NCI-H69 (cell line): ENCODE measurements at places on chromosomes 12 and 14.

GRCh38 chr14:106522990-106523389, 996.6 kb downstream of the TMEM121 start:
- DNase-seq = no peak

DNA sequence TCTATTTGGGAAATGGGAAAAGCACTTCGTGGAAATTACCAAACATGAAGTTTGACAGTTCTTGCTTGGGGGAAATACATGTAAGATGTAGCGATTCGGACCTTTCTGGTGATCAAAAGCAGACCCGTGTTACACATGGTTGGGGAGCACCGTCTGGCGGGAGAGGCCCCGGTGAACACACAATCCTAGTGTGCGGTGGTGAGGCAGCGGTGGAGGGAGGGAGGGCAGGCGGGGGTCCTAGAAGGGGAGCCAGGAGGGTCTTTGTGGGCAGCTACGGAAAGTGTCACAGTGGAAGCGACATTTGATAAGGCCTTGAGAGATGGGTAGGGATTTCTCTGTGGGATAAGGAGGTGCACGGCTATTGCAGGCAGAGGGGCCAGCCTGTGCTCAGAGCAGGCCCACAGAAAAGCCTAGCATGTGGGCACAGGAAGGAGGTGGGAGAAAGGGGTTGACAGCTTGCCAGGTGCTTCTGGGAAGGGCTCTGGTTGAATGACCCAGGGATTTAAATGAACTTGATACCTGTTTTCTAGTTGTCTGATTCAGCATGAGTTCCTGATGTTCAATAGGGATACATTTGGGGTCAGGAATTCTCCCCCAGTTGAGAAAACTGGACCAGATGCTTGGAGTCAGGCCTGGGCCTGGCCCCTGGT, 7.2 kb downstream of the MVK start:
- DNase-seq = peak; percentile 42

GRCh38 chr14:69242311-69243224, 17.4 kb upstream of the GALNT16 start:
- peak; percentile 67 for DNase-seq

- DNase-seq = no peak
These were observed 121.0 kb downstream of the SCARB1 start for GRCh38 chr12:124742678-124743077.

GRCh38 chr14:56730538-56731145, 79.6 kb downstream of the OTX2 start:
- DNase-seq = no peak

DNA sequence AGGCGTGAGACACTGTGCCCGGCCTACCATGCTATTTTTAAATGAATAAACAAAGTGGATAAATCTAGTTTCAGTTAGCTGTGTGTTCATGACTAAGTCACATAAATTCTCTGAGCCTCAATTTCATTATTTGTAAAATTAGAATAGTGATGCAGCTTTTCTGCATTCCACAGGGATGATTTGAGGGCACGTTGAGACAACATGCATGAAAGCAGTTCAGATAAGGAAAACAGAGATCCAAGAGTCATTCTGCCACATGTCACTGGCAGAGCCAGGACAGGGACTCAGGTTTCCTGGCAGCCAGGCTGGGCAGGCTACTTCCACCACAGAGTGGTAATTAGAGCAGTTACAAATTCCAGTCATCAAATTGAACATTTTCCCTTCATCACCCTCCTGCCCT, 2.9 kb upstream of the PPP4R4 start:
- DNase-seq = peak; percentile 73

- no peak for DNase-seq
These were observed 101.5 kb downstream of the GPR135 start for GRCh38 chr14:59363531-59364226.

DNA sequence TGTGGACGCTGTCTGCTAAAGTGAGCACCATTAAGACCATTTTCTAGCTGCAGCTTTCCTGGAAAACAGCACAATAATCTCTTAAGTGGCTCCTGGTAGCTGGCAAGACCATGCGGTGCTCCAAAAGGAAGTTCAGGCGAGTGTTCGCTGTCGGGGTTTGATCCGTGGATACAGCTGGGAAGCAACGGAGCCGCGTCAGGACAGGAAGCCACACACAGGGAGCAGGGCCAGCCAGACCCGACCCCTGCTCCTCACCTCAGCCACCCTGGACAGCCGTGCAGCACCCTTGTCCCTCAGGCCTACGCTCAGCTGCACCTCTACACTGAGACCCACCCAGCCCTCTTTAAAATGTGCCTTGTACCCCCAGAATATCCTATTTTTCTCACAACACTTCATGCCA, 19.4 kb downstream of the ZFYVE21 start:
- no peak for DNase-seq

DNA sequence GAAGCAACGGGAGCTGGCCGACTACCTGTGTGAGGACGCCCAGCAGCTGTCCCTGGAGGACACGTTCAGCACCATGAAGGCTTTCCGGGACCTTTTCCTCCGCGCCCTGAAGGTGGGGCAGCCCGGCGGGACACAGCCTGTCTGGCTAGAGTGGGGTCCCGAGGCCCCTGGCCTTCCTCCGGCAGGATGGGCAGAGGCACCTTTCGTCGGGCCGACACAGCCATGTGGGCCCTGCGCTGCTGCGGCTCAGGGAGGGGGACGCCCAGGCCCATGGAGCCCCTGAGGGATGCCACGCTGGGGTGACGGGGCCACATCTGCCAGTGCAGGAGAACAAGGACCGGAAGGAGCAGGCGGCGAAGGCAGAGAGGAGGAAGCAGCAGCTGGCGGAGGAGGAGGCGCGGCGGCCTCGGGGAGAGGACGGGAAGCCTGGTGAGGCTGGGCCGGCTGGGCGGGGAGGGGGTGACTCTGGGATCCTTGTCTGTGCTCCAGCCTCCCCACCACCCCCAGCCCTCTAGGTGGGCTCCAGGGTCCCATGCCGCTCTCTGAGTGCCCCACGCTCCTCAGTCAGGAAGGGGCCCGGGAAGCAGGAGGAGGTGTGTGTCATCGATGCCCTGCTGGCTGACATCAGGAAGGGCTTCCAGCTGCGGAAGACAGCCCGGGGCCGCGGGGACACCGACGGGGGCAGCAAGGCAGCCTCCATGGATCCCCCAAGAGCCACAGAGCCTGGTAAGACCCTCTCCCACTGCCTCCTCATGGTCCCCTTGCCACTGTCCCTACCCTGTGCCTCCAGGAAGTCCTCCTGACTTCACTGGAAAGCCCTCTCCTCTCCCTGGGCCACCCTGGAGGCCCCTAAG, 10.9 kb upstream of the ADSS1 start:
- DNase-seq = no peak

- DNase-seq = peak; percentile 94
These were observed 536 bp upstream of the TUNAR start for GRCh38 chr14:95875831-95876760.

- no peak for DNase-seq
These were observed 45.4 kb upstream of the BTG1 start for GRCh38 chr12:92191061-92191460.

DNA sequence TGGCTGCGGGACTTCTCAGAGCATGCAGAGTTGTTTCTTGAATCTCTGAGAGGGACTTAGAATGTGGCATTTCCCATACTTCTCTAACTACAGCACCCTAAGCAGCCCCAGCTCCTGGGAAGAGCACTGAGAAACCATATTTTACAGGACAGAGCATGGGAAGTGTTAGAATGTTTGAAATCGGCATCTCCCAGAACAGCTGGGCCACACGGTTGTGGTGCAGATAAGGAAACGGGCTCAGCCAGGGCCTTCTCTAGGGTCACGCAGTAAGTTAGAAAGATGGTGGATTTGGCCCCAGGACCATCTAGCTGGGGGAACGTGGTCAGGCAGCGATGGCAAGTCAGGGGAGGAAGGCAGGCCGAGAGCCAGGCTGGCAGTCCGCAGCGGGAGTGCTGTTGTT, 10.5 kb upstream of the HHIPL1 start:
- DNase-seq = no peak

GRCh38 chr12:4242595-4242994, 31.0 kb upstream of the CCND2 start:
- no peak for DNase-seq

DNA sequence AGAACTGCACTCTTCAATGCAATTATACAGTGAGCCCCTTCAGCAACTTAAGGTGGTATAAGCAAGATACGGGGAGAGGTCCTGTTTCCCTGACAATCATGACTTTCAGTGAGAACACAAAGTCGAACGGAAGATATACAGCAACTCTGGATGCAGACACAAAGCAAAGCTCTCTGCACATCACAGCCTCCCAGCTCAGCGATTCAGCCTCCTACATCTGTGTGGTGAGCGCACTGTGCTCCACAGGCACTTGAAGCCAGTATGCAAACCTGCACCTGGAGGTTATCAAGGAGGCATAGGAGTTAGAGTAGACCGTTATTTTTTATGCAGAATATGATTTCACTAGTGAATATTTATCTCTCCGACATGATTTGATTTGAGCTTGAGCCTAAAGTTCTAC, 152.2 kb upstream of the OR4E1 start:
- no peak for DNase-seq

GRCh38 chr12:127509066-127509778, 757.7 kb upstream of the TMEM132C start:
- DNase-seq = no peak

- DNase-seq = no peak
These were observed 17.5 kb downstream of the EVL start for GRCh38 chr14:100082723-100083122.

DNA sequence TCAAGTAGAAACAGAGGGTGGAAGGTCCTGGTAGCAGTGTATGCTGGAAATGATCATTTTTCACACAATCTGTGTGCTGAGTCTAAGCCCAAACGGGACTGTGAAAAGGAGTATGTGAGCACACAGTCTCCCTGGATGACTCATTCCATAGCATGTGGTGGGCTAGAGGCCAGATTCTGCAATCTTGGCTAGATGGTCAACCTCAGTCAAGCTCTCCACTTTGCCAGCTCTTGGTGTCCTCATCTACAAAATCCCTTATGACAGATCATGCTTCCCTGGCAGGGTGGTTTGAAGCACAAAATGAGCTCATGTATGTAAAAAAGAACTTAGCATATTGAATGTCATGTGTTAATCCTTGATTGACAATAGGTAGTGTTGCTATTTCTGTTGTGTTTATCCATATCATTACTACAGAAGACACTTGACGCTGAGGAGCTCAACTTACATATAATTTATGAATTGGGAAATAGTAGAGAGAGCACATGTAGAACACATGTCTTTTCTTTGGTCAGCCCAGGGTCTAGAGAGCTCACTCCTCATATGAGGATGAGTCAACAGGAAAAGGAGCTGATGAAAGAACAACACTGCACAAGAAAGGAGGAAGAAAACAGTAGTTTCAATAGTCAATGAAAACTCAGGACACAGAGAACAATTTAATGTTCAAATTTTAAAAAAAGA, 517.5 kb downstream of the BCL11B start:
- no peak for DNase-seq

DNA sequence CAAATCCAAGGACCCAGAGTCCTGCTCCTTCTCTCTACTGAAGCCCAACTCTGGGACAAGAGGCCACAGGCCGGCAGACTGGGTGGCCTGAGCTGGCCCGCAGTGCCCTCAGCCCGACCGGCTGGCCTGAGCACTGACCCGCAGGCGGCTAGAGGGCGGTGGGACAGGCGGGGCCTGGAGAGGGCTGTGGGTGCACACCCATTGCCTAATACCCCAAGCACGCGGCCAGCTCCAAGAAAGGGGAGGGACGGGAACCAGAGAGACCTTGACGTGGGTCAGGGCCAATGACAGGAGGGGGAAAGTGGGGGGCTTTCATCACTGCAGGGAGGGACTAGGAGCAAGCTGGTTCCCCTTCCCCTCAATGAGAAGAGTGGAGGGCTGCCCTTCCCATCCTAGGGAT, 2.0 kb upstream of the WNT10B start:
- DNase-seq = no peak

GRCh38 chr12:125070112-125070511, 4.9 kb downstream of the AACS start:
- DNase-seq = no peak

- no peak for DNase-seq
These were observed 104.8 kb upstream of the PLEKHG7 start for GRCh38 chr12:92597997-92598396.

DNA sequence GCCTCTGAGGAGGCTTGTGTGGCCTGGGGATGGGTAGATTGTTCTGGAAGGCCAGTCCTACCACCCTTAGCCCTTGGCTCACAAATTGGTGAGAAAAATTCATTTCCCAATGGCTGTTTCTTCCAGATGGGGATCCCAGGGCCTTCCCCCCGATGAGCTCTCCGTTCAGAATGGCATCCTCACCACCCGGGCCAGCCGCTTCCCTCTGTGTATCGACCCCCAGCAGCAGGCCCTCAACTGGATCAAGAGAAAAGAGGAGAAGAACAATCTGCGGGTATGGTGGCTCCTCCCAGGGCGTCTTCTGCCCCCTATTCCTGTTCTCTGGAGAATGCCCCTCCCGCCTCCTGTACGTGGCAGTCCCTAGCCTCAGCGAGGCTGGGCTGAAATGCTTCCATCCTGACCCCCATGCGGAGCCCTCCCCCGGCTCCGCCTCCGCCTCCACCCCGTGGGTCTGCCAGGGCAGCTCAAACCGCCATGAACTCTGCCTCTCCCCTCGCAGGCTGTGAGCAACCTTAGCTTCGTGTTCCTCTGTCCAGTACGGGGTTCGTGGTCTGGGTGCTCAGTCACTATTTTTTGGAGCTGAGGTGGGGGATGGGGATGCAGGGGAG, 57.8 kb downstream of the CCDC92 start:
- DNase-seq = no peak

- DNase-seq = peak; percentile 55
These were observed at the start of gene HNF1A for GRCh38 chr12:120978296-120979219. TSS of gene HNF1A (plus strand) at chr12:120978543. CDS start at chr12:120978769, 226 bp downstream.

GRCh38 chr12:21773263-21773741, 1.2 kb downstream of the KCNJ8 start:
- DNase-seq = no peak

DNA sequence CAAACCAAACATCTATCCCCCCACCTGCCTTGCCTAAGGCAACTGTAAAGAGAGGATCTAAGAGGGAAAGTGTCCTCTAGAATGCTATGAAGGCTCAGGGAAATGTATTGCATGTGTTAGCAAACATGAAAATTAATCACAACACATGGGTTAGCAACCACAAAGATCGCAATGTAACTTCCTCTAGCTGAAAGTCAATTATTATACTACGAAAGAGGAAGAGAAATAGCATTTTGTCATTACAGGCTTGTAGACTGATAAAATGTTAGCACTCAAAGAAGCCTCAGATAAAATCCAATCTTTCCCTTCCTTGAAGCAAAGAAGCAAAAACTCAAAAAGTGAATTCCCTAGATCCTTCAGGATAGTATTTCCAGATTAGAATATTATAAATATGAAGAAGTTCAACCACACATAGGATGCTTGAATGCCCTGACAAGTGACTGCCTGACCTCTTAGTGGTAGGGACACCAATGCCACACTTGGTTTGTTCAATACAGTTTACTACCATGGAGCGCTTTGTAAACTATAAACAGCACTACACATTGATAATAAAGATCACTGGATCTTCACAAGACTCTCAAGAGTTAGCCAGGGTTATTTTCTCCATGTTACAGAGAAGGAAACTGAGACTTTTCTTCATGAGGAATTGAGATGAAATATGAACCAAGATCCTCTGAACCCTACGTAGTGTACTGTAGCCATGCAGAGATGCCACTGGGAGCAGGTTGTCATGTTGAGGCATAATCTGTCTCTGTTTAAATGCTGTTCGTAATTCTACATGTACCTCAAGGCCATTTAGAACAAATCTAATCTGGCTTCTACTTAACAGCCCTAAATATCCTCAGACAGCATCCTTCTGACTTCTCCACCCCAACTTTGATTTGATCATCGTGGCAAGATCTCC, 100.7 kb downstream of the ITPR2 start:
- DNase-seq = no peak

GRCh38 chr12:56243731-56244181, 13.9 kb downstream of the SLC39A5 start:
- DNase-seq = no peak
